ENCODE measurements at places on chromosomes 6 and 20.

DNA sequence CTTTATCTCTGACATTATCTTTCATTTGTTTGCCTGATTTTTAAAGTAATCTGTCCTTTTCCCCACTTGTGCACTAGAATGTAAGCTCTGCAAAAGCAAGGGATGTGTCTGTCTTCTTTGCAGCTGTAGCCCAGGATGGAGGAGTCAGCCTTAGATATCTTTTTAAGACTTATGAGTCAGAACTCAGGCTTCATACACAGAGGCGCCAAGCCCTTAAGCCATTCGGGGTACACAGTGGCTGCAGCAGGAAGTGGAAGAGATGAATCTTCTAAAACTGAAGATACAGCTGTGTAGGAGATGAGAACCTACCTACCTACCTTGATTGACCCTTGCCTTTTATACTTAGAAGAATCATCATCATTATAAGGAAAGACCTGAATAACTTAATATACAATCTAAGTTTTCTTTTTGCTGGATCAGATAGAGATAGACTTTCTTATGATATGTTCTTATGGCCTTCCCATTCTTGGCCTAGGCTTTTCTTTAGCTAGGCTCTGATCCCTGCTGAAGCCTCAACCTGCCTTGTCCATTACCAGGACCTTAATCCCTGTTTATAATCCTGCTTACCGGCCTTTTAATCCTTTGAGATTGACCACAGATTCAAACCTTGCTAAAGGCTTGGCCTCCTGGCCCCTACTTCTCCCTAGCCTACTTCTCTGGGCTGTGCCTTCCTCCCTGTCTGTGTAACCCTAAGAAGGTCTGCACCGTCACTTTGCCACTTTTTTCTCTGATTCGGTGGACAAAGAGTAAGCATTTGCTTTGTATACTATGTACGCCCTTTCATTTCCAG lies 304.5 kb downstream of the PRL start:
- H3K27ac ChIP-seq, result no peak overlapping the region
- no peak for DNase-seq
- H3K27me3 ChIP-seq, result no peaks in the 10 kb centered on the region
- H3K36me3 ChIP-seq, result no peaks in the 10 kb centered on the region
- H3K4me3 ChIP-seq, result no peak overlapping the region

DNA sequence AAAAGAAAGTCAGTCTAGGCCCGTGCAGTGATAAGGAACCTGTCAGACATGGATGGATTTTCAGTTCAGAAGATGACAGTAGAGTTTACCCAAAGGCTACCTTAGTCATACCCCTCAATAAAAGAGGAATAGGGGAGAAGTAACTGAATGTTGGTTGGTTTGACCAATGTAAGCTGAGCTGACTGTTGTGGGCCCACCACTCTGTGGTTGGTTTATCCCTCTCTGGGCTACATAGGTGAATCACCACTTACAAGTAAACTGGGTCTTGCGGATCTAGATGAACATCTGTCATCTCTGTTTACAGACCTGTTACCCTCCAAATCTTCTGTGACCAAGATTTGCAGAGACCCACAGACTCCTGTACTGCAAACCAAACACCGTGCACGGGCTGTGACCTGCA lies 37.2 kb upstream of the MYLK2 start:
- no peak overlapping the region for H3K27ac ChIP-seq
- no peaks in the 10 kb centered on the region for H3K27me3 ChIP-seq

DNA sequence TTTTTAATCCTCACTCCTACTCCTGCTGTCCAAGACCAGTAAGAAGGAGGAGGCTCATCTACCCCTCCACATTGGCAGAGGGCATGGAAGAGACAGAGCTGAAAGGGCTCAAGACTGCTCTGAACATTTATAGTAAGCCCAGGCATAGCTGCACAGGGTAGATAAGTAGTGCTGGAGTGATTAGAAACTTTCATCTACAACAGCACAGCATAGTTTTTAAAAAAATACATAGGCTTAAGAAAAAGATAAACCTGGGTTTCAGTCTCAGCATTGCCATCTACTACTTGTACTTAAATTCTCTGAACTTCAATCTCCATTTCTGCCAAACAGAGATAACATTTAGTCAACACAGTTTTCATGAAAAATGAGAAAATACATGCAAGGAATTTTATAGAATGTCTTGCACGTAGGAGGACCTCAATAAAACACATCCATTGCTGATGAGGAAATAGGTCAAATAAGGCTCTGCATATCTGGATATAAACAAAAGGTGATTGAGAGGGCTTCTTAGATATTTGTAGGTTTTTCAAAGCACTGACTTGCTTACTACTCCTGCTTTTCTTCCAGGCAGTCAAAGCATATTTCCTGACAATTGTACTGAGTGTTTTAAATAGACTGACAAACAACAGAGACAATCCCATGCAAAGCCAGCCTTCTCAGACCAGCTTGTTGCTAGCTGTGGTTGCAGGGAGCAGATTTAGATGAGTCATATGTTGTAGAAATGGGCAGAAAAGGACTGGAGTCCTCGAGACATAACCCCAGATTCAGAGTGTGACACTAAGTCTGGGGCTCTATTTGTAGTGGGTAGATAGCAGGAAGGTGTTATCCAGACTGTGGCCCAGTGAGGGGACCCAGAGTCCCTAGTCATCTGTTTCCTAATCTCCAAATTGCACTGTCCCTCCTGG lies 107.4 kb upstream of the TAB2 start:
- no peak overlapping the region for H3K27ac ChIP-seq
- H3K4me3 ChIP-seq, result no peak overlapping the region
- DNase-seq, result no peak
- no peaks in the 10 kb centered on the region for H3K27me3 ChIP-seq

GRCh38 chr20:50813801-50814200 lies 18.9 kb downstream of the BCAS4 start:
- peaks cover 9% of the 10 kb centered on the region for H3K4me1 ChIP-seq
- H3K4me3 ChIP-seq, result no peak overlapping the region
- peak overlapping the region; percentile 24 for H3K27ac ChIP-seq
- no peaks in the 10 kb centered on the region for H3K27me3 ChIP-seq

DNA sequence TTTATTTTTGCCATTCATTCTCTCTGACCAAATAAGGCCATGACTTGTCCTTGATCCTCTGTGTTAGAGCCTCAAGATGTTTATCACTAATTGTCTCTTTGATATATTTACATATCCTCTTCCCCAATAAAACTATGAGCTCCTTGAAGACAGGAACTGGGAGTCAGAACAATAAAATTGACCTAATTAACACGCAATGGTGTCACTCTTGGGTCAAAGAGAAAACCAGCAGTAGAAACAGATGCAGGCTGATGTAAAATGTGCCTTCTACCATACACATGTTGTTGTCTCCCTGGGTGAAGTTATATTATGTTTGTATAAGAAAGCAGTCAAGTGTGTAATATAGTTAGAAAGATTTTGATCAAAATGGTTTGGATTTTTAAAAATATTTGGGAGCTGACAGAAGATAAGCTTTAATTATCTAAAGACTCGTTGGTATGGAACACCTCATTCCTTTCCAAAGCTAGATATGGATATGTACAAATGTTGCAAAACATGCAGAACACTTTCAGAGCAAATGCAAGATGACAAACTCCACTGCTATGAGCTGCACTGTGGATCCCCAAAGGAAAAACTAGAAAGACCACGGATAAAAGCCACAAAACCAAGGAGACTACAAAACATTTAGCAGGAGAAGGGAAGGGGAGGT lies 109.7 kb upstream of the STMND1 start:
- no peak overlapping the region for H3K27ac ChIP-seq
- no peak overlapping the region for H3K4me3 ChIP-seq
- no peaks in the 10 kb centered on the region for H3K36me3 ChIP-seq
- H3K27me3 ChIP-seq, result no peaks in the 10 kb centered on the region
- DNase-seq, result no peak

- no peak for DNase-seq
- H3K27me3 ChIP-seq, result peaks cover 94% of the 10 kb centered on the region
- H3K27ac ChIP-seq, result peak within 1 kb of the TSS; percentile 75
Measured at GRCh38 chr6:165662749-165663376, at the start of gene PDE10A. TSS of gene PDE10A (minus strand) at chr6:165663241. CDS start at chr6:165662811, 430 bp downstream.

GRCh38 chr6:117188627-117189201 lies 76.6 kb upstream of the VGLL2 start:
- H3K36me3 ChIP-seq, result no peaks in the 10 kb centered on the region
- H3K27me3 ChIP-seq, result no peaks in the 10 kb centered on the region
- no peak overlapping the region for H3K4me3 ChIP-seq
- H3K4me1 ChIP-seq, result no peaks in the 10 kb centered on the region
- no peak for DNase-seq

DNA sequence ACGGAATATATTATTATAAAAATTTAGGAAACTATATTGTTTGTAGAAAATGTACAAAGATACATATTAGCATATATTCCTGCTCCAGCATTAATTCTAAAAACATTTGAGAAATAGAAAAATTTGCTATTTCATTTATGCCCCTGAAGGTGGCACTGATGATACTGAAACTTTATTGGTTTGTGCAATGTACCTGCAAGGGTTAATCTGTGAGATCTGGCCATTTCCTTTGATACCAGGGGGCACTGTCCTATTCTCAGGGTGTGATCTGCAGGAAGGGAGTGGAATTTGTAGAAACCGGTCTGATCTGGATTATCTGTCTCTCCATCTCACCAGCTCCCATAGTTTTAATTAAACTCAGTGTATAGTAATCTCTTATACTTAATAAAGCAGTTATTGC lies 625.1 kb upstream of the IMPG1 start:
- no peaks in the 10 kb centered on the region for H3K27me3 ChIP-seq
- no peaks in the 10 kb centered on the region for H3K36me3 ChIP-seq
- H3K4me3 ChIP-seq, result no peak overlapping the region
- DNase-seq, result no peak

GRCh38 chr6:113281014-113281413 lies 576.1 kb upstream of the MARCKS start:
- H3K4me3 ChIP-seq, result no peak overlapping the region
- no peak overlapping the region for H3K27ac ChIP-seq
- H3K4me1 ChIP-seq, result no peaks in the 10 kb centered on the region
- DNase-seq, result no peak
- no peaks in the 10 kb centered on the region for H3K36me3 ChIP-seq

DNA sequence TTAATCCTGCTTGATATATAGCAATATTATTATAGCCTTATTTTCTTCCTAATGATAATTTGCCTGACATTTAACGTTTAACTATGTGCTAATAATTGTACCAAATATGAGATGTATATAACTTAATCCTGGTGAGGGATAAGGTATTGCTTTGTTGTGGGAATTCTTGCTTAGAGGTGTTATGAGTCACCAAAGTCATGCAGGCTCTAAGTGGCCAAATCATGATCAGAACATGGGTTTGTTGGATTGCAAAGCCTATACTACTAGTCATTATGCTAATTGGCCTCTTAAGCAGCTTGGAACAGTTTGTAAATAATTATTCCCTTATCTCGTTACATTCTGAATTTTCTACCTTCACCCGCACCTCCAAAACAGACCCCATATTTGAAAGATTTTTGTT lies 21.9 kb upstream of the C6orf141 start:
- peaks cover 8% of the 10 kb centered on the region for H3K27me3 ChIP-seq
- no peak for DNase-seq

DNA sequence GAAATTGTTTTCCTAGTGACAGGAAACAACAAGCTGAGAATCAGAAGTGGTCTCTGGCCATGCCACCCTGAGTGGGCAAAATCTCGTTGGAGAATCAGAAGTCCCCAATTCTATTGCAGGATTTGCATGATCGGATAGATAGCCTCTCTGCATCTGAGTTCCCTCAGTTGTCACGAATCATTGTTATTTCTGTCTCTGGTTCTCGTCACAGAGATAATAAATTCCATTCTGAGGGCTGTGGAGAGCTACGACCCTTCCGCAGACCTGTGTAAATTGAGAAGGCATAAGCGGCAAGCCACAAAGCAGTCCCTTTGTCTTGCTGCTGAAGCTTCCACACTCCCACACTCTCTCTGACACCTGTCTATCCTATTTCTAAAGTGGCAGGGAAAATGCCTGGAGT lies 102.4 kb upstream of the CNR1 start:
- H3K4me3 ChIP-seq, result no peak overlapping the region
- DNase-seq, result no peak
- no peak overlapping the region for H3K27ac ChIP-seq
- H3K4me1 ChIP-seq, result no peaks in the 10 kb centered on the region
- no peaks in the 10 kb centered on the region for H3K27me3 ChIP-seq
- no peaks in the 10 kb centered on the region for H3K36me3 ChIP-seq

GRCh38 chr6:10184371-10185227 lies 230.3 kb downstream of the TFAP2A start:
- no peaks in the 10 kb centered on the region for H3K36me3 ChIP-seq
- H3K4me1 ChIP-seq, result no peaks in the 10 kb centered on the region
- no peaks in the 10 kb centered on the region for H3K27me3 ChIP-seq
- no peak overlapping the region for H3K4me3 ChIP-seq
- no peak for DNase-seq

- H3K36me3 ChIP-seq, result no peaks in the 10 kb centered on the region
- no peak for DNase-seq
Measured at GRCh38 chr6:112936504-112936903, 589.4 kb downstream of the RFPL4B start.
